ENCODE measurements at places on chromosomes 5 and 9. TPM values are rescaled to one million over a fixed set of nuclear protein-coding genes. Genes with fewer than 3 reads are reported as not detected.

SLC28A3 gene
- total RNA-seq, result not detected

XRCC4 gene
- total RNA-seq, result 10.7 TPM

DAB2 gene
- total RNA-seq, result 9.2 TPM

CCDC152 gene
- total RNA-seq, result not detected

DMRT3 gene
- not detected for total RNA-seq

TRAF2 gene
- total RNA-seq, result 69.5 TPM

COL15A1 gene
- total RNA-seq, result 0.56 TPM

CER1 gene
- not detected for total RNA-seq

KCNMB1 gene
- total RNA-seq, result not detected

PCA3 gene
- not detected for total RNA-seq

BARHL1 gene
- total RNA-seq, result not detected

BTNL3 gene
- not detected for total RNA-seq

MEIKIN gene
- not detected for total RNA-seq

UHRF2 gene
- total RNA-seq, result 31.7 TPM

GABRA6 gene
- not detected for total RNA-seq

ZDHHC11 gene
- 15.9 TPM for total RNA-seq

LCN10 gene
- total RNA-seq, result not detected

FAM153A gene
- total RNA-seq, result not detected

HRCT1 gene
- 0.32 TPM for total RNA-seq

MARCHF3 gene
- total RNA-seq, result 1.4 TPM

TAS2R1 gene
- total RNA-seq, result not detected

SLC36A2 gene
- not detected for total RNA-seq

LEAP2 gene
- 0.86 TPM for total RNA-seq

CFAP157 gene
- not detected for total RNA-seq

HTR1A gene
- not detected for total RNA-seq

Data from A549 treated with GW870086 at 1 μM for 4 hours (cell line).